Transverse colon (tissue), 4 donors: ENCODE measurements at places on chromosomes 4 and X.

GRCh38 chrX:50812995-50813842 is 775 bp downstream of the SHROOM4 start:
- DNase-seq: peak; percentile 25

DNA sequence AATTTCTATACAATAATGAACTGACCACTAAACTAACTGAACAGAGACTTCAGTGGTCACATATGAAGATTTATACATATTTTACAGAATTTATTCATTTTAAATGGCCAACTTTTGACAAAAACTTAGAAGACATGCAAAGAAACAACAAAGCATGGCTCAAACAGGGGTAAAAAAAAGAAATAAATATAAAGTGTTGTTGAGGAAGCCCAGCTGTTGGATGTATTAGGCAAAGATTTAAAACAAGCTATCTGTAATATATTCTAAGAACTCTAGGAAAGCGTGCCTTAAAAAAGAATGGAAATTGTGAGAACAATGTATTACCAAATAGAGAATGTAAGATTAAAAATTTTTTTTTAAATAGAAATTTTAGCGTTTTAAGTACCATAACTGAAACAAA is 210.9 kb upstream of the HTR2C start:
- no peak for DNase-seq

DNA sequence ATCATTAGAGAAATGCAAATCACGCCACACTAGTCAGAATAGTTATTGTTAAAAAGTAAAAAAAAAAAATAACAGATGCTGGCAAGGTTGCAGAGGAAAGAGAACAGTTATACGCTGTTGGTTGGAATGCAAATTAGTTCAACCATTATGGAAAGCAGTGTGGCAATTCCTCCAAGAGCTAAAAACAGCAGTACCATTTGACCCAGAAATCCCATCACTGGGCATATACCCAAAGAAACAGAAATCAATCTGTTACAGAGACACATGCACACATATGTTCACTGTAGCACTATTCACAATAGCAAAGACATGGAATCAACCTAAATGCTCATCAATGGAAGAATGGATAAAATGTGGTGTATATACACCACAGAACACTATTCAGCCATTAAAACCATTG is 388.7 kb upstream of the FMR1 start:
- DNase-seq: no peak

GRCh38 chr4:163544407-163545038 is 50.0 kb downstream of the TMA16 start:
- peak; percentile 62 for DNase-seq

DNA sequence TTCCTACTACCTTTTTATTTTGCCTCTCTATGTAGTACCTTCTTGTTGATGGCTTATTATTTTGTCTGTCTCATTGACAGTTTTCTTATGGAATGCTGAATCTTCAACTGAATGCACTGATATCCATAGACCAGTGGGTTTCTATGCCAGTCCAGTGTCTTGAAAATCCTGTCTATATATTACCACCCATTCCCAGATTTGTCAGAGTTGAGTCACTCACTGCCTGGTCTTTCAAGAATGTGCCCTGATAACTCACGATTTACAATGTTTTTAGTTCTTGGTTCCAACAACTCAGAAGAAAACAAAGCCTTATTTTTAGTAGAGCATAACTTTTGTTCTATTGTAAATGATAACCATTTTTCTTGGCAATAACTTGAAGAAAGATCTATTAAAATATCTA is 606.0 kb upstream of the PITX2 start:
- DNase-seq: no peak

DNA sequence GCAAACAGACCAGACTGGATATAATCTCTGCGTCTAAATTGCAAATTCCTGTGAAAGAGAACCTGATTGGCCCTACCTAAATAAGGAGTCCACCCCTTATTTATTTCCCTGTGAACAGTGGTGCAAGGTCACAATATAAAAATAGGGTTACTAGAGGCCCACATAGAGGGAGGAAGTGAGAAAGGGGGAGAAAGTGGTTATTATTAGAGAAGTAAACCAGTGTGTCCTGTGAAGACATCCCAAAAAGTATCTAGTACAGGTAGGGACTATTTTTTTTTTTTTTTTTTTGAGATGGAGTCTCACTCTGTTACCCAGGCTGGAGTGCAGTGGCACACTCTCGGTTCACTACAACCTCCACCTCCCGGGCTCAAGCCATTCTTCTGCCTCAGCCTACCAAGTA is 15.0 kb upstream of the FRYL start:
- no peak for DNase-seq

DNA sequence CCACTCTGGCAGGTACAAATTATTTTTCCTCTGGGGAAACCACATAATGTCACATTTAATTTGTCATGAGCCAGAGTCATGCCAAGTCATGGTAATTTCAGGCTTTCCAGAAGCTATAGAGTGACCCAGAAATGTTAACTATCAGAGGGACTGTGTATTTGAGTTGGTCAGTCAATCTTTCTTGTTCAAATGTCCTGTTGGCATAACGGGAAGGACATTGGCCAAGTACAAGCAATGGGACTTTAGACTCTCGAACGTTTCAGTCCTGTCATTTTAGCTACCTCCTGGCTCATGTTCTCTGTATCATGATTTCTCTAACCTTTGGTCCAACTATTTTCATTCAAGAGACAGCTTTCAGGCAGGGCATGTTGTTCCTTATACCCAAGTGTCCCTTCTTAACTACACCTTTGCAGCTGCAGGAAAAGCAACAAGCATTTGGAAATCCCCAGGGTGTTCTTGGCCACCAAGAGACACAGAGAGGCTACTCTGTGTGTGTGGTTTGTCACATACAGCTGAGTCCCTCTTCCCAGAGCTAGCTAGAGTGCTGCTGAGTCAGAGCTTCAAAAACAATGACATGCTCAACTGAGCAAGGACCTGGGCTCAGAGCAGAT is 142.6 kb downstream of the EGF start:
- no peak for DNase-seq

DNA sequence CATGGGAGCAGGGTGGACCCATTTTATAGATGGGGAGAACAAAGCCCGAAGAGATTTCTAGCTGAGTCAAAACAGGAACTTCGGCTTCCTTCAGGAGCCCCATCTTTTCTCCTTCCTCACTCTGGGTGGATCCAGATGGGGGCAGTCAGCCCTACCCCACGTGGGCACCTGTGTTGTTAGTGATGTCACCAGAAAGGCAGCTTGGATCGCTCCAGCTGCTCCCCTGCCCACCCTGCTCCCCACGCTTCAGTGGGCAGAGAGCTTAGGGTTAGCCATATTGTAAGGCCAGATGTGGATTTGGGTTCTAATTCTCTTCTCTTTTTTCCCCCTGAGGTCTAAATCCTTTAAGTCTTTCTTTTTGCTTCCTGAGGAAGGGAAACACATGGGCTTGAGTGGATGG is 132.3 kb upstream of the PJA1 start:
- no peak for DNase-seq

GRCh38 chr4:152525878-152526277 is 10.0 kb downstream of the FBXW7 start:
- no peak for DNase-seq

GRCh38 chr4:184762100-184762499 is 28.2 kb upstream of the CENPU start:
- DNase-seq: no peak

DNA sequence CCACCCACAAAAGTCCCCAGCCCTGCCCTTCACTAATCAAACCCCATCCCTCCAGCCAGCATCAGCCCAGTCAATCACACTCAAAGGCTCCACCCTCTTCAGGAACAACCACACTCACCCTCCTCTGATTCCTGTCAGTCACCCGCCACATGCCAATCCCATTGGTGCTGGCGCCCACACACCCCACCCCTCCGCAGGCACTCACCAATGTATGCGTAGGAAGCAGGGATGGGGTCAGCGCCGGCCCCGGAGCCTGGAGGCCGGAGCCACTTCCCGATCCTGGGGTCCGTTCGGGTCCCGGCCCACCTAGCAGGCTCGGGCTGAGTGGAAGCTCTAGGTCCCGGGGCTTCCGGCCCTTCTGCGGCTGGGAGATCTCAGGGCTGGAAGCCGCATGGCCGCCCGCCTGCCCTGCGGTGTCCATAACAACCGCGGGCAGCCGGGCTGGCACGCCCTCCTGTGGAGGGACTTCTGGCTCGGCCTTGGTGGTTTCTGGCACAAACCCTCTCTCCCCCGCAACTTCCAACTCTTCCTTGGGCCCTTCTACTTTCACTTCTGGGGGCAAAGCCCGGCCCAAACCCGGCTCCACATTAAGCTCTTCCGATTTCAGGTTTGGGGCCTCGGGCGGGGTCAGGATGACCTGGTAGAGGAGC is 7.9 kb upstream of the CFP start:
- DNase-seq: peak; percentile 28

GRCh38 chr4:46392421-46392820 is 2.5 kb upstream of the GABRA2 start:
- DNase-seq: no peak

DNA sequence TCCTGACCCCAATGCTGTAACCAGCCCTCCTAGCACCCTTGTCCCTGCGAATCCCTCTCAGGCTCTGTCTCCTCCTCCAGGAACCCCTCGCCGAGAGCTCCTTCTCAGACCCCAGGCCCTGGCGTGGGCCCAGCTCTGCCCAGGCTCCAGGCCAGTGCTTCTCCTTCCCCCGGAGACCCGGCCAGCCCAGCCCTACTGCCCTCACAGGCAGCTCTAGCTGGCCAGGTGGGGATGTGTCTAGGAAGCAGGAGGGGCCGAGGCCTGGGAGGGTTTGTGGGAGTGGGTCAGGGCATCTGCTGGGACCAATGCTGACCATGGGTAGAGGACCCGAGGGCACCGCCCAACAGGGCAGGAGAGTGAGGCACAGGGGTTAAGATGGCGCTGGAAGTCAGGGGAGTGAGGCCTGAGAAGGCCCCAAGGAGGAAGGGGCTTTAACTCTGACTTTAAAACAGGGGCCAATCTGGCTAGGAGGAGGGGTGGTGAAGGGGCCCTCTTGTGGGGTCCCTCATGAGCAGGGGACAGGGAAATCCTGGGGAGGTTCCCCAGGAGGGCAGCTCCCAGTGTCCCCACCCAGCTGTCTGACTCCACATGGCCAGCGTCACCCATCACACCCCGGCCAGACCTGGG is 64.7 kb upstream of the NKX1-1 start:
- no peak for DNase-seq

DNA sequence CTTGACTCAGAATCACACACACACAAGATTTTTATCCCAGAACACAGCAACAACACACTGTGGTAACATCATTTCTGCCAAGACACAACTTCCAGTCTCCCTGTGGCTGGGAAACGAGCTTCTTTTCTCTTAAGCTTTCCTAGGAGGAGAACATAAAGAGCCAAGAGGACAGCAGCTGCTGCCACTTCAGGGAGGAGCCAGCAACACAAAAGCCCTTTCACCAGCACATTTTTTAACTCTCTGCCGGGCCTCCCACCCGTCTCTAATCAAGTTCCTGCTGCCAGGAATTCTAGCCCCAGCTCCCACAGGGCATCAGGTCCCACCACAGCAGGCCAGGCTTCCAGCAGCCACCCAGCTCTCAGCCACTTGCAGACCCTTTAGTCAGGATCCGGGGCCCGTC is 22.4 kb downstream of the FAT1 start:
- no peak for DNase-seq

DNA sequence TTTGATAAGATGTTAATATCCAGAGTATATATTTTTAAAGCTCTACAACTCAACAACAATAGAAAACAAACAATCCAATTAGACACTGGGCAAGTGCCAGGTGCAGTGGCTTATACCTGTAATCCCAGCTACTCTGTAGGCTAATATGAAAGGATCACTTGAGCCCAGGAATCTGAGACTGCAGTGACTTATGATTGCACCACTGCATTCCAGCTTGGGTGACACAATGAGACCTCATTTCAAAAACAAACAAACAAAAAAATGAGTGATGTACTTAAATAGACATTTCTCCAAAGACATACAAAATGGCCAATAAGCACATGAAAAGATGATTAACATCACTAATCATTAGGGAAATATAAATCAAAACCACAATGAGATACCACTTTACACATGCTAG is 356.8 kb upstream of the PCDH10 start:
- no peak for DNase-seq

GRCh38 chrX:38999967-39000745 is 198.9 kb downstream of the MID1IP1 start:
- DNase-seq: no peak

- DNase-seq: no peak
Measured at GRCh38 chrX:75156531-75156945, 455 bp upstream of the ABCB7 start.

DNA sequence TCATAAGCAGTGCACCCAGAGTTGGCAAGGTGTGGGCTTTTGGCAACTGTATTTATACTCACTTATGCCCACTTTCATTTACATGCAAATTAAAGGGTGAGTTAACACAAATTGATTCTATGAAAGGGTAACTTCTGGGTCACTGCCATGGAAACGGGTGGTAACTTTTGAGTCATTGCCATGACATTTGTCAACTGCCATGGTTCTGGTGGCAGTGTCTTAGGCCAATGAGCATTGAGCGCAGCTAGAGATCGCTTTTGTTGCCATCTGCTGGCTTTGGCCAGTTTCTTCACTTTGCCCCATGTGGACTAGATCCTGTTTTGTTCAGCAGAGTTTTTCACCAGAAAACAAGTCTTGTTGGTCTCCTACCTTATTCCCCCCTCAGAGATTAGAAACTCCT is 170.8 kb upstream of the NUDT6 start:
- no peak for DNase-seq

- DNase-seq: no peak
Measured at GRCh38 chrX:17185431-17185830, 189.6 kb upstream of the NHS start.

- DNase-seq: no peak
Measured at GRCh38 chr4:11218692-11219091, 210.0 kb downstream of the HS3ST1 start.
